ENCODE measurements at places on chromosomes 11 and 22.

DNA sequence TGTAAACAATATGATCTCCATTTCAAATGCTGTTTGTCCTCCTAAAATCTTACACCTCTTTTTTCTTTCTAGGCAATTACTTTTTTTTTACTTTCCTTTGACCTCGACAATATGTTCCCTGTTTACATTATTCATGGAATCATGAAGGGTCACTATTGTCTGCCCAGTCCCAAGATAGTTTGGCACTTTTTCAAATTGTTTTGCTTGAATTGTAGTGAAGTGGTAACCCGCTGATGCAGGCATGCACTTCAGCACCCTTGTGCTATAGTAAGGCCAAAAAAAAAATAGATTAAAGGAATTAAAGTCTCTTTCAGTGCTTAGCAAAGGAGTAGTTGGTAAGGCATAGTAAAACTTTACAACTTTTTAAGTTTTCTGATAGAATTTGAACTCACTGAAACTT is 90.9 kb downstream of the PAX6 start:
- DNase-seq = no peak

- peak; percentile 45 for DNase-seq
Observed at GRCh38 chr11:117828611-117829368, 4.2 kb upstream of the FXYD2 start.

GRCh38 chr11:67301951-67302516 is 1.3 kb upstream of the SSH3 start:
- no peak for DNase-seq

DNA sequence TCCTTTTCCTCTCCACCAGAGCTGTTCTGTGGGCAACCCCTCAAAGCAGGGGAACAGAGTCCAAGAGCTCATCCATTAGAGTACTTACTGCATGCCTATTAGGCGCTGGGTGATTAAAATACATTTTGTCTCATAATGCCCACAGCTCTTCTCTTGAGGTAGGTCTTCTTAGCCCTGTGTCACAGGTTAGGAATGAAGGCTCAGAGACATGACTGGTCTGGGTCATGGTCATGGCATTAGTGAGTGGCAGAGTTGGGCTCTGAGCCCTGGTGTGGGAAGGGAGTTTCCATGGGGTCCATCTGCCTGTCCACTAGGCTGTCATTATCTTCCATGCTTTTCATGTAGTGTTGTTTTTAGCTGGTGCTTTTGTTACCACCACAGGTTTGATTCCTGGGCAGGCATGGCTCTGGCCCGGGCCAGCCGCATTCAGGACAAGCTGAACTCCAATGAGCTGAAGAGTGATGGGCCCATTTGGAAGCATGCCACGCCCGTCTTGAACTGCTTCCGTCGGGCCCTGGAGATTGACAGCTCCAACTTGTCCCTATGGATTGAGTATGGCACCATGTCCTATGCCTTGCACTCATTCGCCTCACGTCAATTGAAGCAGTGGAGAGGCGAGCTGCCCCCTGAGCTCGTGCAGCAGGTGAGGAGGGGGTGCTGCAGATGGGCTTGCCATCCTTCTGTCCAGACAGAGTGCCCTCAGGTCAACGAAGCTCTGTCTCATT is 76.1 kb downstream of the CABIN1 start:
- DNase-seq = no peak

DNA sequence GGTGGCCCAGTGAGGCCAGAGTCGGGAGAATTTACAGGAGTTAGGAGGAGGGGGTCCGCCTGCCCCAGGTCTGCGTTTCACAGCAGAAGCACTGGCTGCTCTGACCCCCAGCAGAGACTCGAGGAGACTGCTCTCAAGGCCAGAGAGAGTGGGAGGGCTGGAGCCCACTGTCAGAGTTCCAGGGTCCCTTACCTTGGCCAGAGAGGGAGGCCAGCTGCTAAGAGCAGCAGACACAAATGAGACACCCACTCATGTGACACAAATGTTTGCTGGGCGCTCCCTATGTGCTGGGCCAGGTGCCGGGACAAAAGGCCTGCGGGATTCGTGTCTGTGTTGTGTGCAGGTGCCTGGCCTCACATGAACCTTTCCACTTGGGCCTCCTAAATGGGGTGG is 2.8 kb upstream of the TNFRSF13C start:
- no peak for DNase-seq

DNA sequence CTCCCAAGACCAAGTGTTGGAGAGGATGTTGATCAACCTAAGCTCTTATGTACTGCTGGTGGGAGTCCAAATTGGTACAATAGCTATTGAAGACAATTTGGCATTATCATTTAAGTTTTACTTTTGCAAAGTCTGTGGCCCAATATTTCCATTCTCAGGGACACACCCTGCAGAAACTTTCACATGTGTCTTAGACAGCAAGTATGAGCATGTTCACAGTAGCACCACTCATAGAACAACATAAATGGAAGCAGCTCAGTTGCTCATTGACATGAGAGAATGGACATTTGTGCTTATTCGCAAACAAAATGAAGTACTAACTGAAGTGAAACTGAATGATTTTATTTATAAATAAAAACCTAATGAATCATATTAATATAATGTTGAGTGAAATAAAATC is 135.5 kb downstream of the NOX4 start:
- DNase-seq = no peak

All from CD4-positive, CD25-positive, alpha-beta regulatory T cell (primary cell).